Cortex of kidney (tissue), 1 donor: ENCODE measurements at places on chromosomes 7 and 10.

DNA sequence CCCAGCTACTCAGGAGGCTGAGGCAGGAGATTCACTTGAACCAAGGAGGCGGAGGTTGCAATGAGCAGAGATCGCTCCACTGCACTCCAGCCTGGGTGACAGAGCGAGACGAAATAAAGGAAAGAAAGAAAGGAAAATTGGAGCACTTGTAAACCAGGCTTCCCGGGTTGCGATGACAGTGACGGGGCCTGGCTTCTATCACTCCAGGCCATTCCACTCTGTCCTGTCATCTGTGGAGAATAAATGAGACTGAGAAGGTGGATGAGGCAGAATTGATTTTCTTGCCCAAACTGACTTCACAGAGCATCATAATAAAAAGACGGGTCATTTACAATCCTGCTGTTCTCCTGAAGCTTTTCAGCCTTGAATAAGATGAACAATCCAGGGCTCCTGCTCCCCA is 12.1 kb upstream of the KPNA7 start:
- no peak for DNase-seq

GRCh38 chr7:143279186-143280098 is 5.3 kb upstream of the TMEM139 start:
- DNase-seq: no peak

- DNase-seq: no peak
Observed at GRCh38 chr10:14740684-14741247, 33.9 kb downstream of the FAM107B start.

DNA sequence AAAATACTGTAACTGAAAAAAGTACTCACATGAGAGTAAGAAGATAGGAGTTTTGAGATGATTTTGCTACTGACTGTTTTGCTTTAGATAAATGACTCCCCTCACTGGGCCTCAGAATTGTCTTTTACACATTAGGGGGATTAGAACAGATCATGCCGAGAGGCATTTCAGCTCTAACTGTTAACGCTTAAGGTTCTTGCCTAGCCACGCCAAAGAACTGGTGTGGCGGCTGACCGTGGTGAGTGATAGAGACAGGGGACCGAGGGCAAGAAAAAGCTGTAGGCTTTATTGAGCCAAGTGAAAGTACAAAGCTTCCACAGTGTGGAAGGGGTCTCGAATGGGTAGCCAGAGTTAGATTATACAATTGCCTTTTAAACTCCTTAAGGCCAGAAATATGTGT is 368.5 kb upstream of the MYO3A start:
- no peak for DNase-seq
